ENCODE measurements at places on chromosomes 5 and 9.
A peak's percentile ranks its signal among the peaks of the same experiment; 100 is the strongest.

DNA sequence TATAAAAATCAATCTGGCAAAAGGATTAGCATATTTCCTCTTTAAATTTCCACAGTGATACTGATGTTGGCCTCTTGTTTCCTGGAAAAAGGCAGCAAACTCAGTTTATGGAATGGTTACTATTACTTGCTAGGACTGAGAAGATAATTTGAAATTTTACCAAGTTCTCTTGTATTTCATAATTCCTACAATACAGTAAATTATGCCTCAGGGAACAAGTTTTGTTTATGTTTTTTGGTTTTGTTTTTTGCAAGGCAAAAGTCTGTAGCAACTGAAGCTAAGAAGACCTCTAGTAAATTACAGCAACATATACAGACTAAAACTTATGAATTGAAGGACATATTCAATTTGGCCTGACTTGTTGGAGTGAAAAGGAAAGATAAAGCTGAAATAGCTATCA lies 30.2 kb upstream of the SLCO6A1 start:
- DNase-seq = no peak

DNA sequence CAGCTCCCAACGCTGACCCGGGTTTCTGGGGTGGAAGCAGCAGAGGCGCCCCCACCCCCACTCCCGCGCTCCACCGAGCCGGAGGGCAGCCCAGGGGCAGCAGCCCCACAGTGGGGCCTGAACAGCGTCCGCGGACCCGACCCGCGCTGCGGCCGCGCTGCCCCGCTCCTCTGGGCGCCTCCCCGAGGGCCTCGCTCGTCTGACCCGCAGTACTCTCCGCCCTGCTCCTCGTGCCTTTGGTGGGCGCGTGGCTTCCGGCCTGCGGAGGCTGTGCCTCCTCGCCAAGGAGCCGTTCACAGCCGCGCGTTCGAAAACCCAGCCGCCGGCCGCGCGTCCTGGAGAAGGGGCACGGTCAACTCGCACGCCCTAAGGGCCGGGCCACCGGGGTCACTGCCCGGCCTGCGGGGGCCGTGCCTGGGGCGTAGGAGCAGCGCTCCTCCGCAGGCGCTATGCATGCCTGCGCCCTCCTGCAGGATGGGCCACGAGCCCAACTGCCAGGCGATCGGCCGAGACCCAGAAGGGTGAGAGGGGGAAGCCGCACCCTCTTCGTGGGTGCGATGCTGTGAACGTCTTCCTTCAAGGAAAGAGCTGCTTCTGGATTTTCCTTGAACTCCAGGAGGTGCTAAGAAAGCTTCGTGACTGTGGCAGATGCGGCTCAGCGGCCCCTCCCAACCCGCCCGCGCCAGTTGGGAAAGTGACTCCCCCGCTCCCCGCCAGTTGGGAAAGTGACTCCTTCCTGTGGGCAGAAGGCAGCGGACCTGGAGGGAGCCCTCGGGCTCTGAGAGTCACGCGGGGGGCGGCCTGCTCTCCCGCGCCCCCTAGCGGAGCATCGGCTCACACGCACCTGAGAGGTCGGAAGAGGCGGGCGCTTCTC lies 82.7 kb downstream of the HSD17B3 start:
- DNase-seq = no peak

DNA sequence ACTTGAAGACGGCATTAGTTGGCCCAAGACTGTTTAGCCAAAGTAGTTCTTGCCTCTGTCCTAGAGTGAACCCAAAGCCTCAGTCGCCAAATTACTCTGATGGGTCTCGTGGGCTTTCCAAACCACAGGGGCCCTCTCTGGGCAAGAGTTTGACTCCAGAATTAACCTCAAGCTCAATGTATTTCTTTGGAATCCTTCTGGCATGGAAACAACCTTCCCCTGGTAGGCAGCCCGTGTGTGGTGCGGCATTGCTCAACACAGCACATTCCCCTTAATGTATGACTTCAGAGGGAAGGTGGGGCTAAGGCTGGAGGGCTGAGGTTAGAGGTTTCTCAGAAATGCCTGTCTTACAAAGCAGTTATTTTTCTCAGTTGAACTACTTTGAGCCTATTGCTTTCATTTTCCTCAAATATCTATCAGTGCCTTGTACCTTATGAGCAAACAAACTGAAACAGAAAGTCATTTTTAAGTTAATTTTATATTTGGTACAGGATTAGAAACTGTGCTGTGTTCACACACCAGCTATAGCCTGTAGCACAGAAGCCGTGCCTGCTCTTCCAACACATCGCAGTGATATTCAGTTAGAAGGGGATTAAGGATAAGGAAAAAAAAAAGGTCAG lies 123.9 kb upstream of the HAPLN1 start:
- DNase-seq = peak; percentile 47

DNA sequence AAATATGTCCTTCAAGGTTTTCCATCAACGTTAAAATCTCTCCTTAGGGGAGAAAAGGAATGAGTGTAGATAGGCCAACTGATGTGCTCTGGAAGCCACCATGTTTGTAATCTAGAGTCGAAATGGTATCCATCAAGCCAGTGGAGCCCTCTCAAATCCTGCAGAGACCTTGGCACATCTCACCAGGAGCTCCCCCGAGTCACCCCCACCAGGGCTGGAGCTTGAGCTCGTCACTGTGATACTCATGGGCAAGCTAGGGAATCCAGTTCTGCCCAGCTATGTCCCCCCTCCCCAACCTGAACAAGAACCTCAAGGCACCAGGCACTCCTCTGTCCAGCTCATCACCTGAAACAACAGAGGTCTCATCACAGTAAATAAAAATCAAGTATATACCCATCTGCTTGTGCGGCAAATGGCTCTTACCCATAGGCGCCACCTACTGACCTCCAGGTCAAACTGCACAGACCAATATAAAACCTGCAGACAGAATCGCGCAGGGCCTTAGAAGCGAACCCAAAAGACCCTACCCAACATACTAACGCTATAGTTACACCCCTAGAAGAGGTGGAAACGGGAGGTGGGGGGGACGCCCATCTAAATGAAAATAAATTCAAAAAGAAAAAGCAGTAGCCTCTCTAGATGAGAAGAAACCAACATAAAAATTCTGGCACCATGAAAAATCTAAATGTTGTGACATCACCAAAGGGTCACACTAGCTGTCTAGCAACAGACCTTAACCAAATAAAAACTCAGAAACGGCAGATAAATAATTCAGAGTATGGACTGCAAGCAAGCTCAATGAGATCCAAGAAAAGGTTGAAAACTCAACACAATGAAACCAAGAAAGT lies 75.0 kb downstream of the TTC39B start:
- peak; percentile 41 for DNase-seq

DNA sequence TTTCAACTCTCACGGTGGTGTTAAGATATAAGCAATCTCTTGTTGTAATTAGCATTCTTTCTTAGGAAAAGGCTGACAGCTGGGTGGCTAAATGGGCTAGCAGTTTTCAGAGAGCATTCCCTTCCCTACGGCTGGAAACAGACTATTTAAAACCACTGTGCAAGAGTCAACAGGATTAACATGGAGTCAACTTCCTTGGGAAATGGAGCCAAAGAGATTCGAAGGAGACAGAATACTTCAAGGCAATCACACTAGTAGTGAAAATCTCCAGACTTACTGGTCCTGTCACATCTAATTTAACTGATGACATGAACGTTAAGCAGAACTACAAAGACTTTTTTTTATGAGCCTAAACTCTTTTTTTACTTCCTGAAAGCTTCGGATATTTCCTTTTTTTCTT lies 453.3 kb upstream of the ITGA1 start:
- no peak for DNase-seq

DNA sequence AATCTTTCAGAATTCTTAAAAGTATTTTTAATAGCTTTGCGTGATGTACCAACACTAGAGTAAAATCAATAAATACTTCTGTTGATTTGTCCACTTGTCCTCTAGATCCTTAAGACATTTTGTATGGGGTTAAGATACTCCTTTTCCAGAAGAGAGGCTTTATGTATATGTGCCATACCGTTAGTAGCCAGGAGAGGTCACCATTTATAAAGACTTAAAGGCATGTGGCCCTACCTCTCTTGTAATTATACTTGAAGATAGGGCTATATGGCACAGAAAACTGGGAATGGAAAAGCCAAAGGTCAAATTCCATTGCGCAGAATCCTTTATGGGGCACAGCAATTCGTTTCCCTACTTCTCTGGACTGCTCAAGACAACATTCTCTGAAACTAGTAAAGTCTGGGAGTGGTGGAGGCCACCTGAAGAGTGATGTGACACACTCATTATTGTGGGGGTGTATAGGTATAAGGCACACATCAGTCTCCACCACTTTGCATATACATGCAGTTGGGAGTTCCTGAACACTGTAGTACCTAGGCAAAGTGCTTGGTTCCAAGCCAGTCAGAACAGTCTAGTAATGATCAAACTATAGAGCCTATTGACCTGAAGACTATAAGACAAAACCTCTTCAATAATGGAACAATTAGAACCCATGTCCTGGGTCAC lies 140.1 kb upstream of the FBXL17 start:
- DNase-seq = peak; percentile 7

- DNase-seq = no peak
Observed at GRCh38 chr9:125816321-125816720, 69.1 kb downstream of the PBX3 start.

DNA sequence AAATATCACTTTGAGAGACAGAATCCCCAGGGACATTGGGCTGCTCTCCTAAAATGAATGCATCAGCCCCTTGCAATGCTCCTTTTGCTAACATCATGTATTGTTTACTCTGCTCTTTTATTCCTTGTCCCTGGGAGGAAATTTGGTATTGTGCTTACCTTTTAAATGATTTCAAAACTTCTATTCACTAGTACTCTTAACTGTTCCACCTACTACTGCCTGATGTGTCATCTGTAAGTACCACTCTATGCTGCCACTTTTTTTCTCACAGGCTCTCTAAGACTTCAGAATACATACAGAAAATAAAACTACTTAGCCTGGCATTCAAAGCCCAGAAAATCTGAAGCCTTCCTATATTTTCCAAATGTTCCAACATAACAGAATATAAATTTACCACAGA lies 667.2 kb downstream of the BRINP1 start:
- no peak for DNase-seq

DNA sequence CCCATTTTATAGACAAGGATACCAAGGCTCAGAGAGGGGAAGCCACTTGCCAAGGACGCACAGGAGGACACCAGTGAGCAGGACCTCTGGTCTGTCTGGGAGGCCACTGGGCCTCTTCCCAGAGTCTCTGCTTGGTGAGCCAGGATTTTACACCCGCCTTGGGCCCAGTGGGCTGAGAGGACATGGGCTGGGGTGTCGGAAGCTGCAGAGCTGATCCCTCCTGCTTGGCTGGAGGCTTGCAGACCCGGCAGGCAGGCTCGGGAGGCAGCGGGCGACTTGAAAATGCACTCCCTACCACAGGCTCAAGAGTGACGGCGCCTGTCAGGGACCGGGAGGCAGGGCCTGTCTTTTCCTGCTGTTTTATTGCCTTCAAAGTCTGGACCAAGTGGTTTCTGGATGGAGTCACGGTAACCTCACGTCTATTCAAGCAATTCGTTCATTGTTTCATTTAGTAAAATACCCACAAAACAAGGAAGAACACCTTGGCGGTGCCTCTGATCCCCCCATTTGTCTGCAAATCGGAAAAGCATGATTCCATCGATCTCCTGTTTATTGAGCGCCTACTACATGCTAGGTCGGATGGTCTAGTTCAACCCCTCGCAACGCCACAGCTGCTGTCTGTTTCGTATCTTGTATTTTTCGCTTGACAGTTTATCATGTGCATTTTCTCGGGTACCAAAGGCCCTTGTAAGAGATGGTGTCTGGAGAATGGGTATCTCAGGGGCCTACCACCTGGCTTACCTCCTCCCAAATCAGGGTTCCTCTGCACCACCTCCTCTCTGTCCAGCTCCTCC lies 108.1 kb upstream of the IER5L start:
- no peak for DNase-seq

GRCh38 chr5:169970911-169971765 lies 9.2 kb downstream of the INSYN2B start:
- DNase-seq = peak; percentile 71
